ENCODE measurements at places on chromosomes 6 and 20. TPM values are rescaled to one million over a fixed set of nuclear protein-coding genes. Genes with fewer than 3 reads are reported as not detected.

Gene CTCFL
- not detected for total RNA-seq

Gene MUC22
- total RNA-seq = not detected

Gene THBD
- total RNA-seq = 34.8 TPM

Gene HNF4A
- total RNA-seq = not detected

Gene HTR1E
- total RNA-seq = not detected

Gene NKAIN4
- total RNA-seq = not detected

Gene ANGPT4
- total RNA-seq = not detected

Gene NOTCH4
- 0.77 TPM for total RNA-seq

Gene ARG1
- not detected for total RNA-seq

Gene PRIM2
- total RNA-seq = 16.1 TPM

Gene CRISP2
- total RNA-seq = not detected

Gene MEI4
- not detected for total RNA-seq

Gene SCGN
- total RNA-seq = not detected

Gene HLA-DOB
- 0.32 TPM for total RNA-seq

Gene ADGRG6
- total RNA-seq = 0.32 TPM

Gene SIRPB1
- total RNA-seq = 0.17 TPM
